NCI-H524 (cell line): ENCODE measurements at places on chromosomes 16 and 17.

DNA sequence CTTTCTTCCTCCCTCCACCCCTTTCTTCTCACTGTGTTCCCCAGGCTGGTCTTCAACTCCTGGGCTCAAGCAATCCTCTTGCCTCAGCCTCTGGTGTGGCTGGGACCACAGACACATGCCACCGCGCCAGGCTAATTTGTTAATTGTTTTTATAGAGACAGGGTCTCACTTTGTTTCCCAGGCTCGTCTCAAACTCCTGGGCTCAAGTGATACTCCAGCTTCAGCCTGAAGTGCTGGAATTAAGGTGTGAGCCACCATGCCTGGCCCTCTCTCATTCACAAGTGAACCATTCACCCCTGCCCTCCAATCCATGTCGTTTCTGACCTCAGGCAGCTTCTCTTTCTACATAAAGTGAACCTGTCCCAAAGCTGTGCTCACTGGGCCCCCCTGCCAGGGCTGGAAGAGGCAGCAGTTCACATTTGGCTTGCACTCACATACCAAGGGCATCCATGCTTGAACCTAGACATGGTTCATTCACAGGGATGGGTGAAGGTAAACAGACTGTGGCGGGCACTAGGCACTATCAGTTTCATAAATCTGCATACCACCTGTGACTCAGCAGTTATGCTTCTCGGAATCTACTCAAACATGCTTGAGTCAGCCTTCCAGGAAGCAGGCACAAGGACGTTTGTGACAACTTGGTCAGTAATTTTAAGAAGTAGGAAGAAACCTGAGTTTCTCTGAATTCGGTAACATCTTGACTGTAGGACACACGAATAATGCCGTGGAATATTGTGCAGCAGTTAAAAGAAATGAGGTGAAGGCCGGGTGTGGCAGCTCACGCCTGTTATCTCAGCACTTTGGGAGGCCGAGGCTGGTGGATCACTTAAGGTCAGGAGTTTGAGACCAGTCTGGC lies 6.0 kb upstream of the RNF213 start:
- peak; percentile 28 for DNase-seq

- no peak for DNase-seq
Observed at GRCh38 chr16:57608462-57609113, 19.8 kb upstream of the ADGRG1 start.

DNA sequence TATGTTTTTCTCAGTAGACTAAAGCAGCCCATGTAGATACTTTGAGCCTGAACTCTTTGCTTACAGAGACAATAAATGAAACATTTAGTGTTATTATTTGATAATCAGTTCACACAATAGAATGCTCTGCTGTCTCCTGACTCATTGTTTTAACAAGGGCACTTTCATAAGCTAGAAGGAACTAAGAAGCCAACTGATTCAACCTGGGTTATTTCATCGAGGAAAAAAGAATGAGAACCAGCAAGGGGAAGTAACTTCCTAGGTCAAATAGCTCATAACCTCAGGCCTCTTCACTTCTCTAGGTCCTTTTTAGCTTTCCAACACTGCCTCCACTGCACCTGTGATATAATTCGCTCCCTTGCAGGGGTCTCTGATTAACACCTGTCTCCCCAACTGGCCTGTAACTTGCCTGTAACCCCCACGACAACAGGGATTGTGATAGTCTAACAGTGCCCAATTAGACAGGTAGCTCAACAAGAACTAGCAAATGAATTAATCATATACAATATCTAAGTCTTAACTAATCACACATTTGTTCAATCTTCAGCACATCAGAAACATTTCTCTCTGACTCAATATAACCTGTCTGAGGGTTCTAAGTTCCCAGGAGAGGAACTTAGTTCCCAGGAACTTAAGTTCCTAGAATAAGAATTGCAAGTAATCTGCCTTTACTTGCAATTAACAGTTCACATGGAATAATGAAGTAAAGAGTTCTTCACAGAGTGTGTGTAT lies 34.8 kb downstream of the RFFL start:
- no peak for DNase-seq

GRCh38 chr16:30644334-30644830 lies 6.4 kb upstream of the PRR14 start:
- peak; percentile 93 for DNase-seq

- no peak for DNase-seq
Observed at GRCh38 chr16:11412965-11413887, 68.0 kb downstream of the RMI2 start.

GRCh38 chr16:69048328-69049120 lies 56.9 kb upstream of the HAS3 start:
- DNase-seq = no peak

DNA sequence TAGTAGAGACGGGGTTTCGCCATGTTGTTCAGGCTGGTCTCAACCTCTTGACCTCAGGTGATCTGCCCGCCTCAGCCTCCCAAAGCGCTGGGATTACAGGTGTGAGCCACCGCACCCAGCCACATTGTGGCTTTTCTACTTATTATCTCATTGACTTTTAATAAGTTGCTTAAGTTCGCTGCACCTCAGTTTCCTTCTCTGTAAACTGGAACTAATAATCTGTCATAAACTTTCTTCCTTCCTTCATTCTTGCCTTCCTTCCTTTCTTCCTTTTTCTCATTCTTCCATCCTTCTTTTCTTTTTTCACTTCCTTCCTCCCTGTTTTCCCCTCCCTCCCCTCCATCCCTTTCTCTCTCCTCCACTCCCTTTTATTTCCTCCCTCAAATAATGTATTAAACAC lies 192.2 kb downstream of the MAF start:
- DNase-seq = no peak

DNA sequence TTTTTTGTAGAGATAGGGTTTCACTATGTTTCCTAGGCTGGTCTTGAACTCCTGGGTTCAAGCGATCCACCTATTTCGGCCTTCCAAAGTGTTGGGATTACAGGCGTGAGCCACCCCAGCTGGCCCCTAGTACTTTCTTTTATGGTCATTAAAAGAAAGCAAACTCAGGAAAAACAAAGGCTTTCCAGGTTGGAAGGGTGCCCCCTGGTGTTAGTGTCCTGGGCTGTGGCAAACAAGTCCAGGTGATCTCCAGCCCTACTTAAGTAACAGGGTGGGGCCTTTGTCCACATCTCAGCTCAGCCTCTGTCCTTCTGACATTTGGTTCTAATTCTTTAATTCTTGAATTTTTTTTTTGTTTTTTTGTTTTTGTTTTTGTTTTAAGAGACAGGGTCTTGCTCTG lies 6.9 kb downstream of the IGFBP4 start:
- peak; percentile 28 for DNase-seq

DNA sequence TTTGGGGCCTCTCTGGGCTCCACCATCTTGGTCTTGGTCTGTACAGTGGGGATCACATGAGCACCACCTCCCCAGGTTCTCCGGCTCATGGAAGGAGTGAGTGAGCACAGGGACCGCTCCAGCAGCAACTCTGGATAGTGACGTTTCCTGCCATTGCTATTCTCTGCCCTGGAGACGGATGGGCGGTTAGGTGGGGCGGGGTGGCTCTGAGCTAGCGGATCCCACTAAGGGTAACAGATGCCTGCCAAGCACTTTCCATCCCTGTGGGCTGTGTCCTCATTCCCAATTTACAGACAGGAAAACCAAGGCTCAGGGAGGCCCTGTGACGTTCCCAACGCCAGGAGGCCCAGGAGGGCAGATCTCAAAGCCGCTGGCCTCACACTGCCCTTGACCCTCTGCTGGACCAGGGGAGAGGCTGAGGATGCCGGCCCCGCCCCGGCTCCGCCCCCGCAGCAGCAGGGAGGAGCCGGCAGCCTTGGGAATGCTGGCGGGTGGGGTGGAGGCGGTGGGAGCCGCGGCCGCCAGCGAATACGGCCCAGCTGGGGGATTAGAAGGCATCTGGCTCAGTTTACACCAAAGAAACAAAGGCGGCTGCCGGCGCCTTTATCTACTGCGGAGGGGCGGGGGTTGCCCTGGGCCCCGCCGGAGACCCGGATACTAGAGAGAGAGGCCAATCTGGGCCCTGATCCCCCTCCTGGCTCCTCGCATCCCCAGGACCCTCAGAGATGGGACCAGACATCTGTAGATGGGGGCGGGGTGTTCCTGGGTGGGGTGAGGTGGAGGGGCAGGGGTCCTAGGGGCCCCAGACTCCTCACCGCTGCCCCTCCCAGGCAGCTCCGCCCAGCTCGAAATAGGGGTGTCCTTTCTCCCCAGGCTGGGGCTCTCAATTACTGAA lies 122.3 kb upstream of the CIBAR2 start:
- peak; percentile 88 for DNase-seq
